Mucosa of gallbladder (tissue), 1 donor: ENCODE measurements at places on chromosomes 2 and 18. TPM values are rescaled to one million over a fixed set of nuclear protein-coding genes. Genes with fewer than 3 reads are reported as not detected.

The SERPINB3 gene
- not detected for total RNA-seq

DNA sequence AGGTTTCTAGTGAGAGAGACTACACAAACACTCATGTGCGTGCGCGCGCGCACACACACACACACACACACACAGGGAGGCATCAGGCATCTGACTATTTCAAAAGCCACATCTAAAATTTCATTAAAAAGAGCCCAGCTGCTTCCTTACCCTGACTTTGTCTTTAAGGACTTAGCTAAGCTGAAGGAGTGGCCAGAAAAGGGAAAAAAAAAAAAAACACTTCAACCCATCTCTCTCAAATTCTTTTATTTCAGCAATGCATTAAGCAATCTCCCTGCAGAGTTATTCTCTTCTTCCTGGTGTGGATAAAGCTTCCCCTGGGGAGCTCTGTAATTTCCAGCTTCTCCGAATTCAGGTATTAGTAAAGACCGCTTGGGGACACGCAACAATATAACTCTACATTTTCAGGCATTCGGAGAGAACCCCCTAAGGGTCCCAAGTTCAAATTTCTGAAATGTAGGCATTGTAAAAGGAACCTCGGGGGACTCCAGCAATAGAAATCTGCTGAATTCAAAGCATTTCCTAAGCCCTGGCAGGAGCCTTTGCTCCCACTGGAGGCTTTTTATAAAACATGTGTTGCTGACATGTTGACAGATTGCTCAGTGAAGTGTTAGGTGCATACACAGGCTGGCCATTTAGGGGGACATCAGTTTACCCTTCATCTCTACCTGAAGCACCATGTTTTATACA is 67.0 kb downstream of the ZNF521 start:
- no peak for DNase-seq

DNA sequence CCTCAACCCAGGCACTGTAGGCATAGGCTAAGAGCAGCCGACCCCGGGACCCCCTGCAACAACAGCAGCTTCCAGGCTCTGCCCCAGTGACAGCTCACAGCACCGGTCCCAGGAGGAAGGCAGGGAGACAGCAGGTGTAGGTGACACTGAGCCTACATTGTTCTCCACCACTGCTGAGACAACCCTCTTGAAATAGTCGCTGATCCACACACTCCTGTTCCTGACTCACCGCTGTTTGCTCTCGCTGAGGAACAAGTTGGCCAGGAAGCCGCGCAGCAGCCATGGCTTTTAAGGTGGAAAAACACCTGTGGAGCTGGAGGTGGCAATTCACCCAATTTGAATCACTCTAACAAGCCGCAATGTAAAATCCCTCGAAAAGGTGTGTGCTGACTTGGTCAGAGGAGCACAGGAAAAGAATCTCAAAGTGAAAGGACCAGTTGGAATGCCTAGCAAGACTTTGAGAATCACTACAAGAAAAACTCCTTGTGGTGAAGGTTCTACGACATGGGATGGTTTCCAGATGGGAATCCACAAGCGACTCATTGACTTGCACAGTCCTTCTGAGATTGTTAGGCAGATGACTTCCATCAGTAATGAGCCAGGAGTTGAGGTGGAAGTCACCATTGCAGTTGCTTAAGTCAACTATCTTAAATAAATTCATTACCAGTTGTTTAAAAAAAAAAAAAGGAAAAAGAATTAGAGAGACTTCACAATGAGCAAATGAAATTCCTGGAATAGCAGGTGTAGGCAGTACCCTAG is 167.5 kb downstream of the ARL4C start:
- no peak for DNase-seq

The CRYBA2 gene
- total RNA-seq = not detected

GRCh38 chr2:161173541-161174194 is 13.4 kb downstream of the TANK start:
- no peak for DNase-seq

GRCh38 chr2:100039291-100039980 is 103.0 kb downstream of the AFF3 start:
- DNase-seq = no peak

The KCNS3 gene
- total RNA-seq = 6.5 TPM

DNA sequence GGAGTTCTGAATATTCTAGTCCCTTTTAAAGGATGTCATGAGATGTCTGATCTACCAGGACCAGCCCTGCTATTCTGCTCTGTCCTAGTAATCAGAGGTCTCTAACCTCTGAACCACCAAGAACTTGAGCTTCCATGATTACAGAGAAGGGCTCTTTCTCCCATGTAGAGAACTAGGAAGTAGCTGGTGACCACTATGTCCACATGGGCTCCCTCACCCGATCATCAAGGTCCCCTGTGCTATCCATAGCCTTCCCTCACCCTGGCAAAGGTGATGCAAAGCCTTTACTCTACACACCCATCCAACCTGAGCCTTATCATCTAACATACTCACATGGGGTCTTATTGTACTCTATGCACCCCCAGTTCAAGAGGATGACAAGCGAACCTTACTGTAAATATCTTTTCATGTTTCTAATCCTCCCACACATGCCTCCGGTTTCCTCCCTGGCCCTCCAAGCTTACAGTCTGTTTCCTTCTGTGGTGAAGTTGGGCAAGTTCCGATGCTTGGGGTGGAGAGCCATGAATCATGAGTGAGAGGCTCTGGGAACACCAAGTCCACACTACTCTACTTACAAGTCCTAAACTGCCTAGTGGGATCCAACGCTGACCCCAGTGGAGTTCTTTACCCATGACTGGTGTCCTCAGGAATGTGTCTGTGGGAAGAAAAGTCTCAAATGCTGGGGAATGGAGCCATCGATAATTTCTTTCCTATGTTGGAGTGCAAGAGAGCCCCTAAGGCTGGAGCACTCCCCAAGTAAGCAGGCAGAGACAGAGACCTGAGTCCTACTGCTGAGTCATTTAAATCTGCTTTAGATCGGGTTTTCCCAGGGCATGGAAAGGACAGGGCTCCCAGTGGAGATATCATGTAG is 73.3 kb upstream of the KLF7 start:
- DNase-seq = no peak

GRCh38 chr2:38509314-38509946 is 93.3 kb downstream of the HNRNPLL start:
- no peak for DNase-seq

The ICOS gene
- total RNA-seq = 0.98 TPM

DNA sequence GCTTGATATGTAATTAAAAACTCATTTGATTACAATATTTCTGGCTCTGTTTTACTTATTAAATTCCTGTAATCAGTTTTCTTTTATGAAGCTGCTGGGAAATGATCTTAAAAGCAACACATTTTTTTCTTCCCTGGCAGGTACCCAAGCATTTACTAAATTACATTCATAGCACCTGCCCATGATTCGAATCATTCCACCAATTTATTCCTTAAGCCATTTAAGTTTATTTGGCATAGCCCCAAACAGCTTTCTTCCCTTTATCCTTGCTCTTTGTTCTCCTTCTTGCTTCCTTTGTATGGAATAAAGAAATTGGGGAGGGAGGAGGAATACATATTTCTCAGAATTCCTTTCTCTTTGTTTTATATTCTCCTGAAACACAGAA is 241.3 kb downstream of the AGPS start:
- DNase-seq = no peak

The CTAGE1 gene
- total RNA-seq = 0.06 TPM

DNA sequence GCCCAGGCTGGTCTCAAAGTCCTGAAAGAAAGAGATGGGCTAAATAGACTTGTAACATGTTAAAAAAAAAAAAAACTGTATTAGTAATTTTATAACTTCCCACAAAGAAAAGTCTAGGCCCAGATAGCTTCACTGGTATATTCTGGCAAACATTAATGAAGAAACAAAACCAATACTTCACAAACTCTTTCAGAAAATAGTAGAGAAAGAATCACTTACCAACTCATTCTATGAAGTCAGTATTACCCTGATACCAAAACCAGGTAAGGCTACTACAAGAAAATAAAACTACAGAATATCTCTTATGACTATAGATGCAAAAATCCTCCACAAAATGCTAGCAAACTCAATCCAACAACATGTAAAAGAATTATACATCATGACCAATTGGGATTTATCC is 59.9 kb upstream of the ODC1 start:
- no peak for DNase-seq

GRCh38 chr2:235803028-235803427 is 309.2 kb downstream of the AGAP1 start:
- DNase-seq = no peak

DNA sequence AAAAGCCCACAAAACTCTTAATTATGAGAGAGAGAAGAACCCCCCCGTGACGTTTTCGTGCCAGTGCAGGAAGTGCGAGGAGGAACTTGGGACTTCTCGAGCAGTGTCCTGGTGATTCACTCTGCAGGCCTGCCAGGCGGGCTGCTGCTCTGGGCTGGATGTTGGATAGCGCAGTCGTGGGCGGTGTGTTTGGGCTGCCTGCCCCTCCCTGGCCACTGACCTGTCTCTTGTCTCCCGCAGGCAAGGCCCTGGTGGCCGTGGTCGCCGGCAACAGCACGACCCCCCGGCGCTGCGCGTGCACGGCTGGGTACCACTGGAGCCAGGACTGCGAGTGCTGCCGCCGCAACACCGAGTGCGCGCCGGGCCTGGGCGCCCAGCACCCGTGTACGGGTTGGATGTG is 29.0 kb downstream of the TNFRSF11A start:
- no peak for DNase-seq

The ATF2 gene
- total RNA-seq = 57.9 TPM

DNA sequence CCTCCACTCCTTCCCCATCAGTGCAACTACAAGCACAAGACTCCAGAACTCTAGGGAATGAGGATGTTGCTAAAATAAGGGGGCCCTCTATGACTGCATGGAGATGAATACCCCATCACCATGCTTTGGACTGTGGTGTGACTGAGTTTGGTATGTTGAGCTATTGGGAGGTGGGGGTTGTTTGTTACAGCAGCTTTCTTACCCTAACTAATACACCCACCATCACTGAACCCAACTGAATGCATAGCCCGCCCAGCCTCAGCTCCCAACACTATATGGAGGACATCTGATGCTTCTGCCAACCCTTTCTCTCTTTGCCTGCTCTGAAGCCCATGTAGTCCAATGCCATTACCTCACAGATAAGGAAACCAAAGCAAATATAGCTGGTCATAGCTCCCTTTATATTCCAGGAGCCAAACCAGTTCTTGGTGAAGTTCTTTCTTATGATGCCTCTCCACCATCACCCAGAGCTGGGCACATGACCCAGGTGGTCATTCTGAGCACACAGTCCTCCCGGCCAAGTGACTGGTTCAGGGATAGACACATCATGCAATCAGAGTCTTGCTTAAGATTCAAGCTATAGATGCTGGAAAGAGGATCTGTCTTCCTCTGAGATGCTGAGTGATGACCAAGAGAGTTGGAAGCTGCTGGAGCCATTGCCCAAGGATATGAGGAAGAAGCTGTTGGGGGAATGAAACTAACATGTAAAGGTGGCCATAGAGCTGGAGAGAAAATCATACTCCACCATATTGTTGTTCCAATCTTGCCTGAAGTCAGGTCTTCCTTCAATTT is 155.6 kb upstream of the HAAO start:
- DNase-seq = no peak

- no peak for DNase-seq
These were observed 16.6 kb upstream of the DYNC1I2 start for GRCh38 chr2:171670655-171671054.

The TTC27 gene
- total RNA-seq = 10.4 TPM

The PID1 gene
- total RNA-seq = 17.1 TPM

The THSD7B gene
- total RNA-seq = 0.75 TPM

DNA sequence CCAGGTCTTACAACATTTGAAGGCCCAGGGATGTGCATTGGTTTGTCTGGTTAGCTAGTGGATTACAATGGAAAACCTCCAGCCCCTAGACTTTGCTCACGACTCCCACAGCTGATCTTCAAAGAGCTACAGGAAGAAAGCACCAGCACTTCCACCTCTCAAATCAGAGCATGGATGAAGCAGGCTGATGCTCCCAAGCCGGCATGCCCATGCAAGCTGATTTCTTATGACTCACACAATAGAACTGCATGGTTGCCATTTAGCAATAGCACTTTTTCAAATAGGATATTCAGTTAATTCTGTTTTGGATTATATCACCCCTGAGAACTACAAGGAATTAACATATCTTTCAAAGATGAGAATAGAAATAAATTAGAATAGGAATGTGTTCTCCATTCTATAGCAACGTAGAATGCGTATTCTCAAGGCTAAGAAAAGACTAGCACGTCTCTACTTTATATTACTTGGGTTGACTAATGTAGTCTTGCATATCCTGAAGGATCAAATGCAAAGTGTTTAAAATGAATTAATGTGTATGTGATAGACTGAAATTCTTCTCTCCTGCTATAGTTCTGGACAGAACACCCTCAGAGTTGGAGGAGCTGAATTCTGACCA is 292.4 kb downstream of the TRIB2 start:
- no peak for DNase-seq

DNA sequence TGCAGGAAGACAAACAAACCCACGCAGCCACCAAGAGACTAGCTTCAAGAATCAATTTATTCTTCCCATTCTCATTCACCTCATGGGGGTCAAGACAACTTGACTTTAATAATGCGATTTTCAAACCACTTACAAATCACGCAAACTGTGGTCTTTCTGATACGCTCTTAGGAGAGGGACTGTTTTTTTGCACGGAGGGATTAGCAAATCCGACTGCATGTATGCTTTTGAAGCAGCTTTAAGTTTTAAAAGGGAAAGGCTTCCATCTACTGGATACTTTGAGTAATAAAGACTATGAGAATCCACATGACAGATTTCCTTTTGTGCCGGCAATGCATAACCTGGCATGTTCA is 322.9 kb upstream of the KCNJ3 start:
- no peak for DNase-seq

DNA sequence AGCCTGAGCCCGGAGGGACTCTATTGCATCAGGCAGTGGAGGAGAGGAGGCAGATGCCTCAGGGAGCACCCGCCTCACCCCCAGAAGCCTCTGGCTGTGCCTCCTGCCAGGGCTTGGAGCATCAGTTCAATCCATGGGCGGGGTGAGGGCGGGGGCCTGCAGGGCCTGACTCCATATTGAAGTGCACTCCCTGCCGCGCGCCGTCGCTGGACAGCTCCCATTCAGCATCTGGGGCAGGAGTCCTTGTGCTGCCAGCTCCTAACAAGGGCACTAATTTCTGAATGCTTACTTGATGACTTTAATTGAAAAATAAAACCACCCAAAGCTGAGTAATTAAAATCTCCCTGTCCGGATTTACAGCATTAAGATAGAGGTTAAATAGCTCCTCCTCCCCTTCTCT is 23.8 kb downstream of the C1QL2 start:
- DNase-seq = no peak

The MYL1 gene
- not detected for total RNA-seq

The GRHL1 gene
- total RNA-seq = 7.2 TPM

- no peak for DNase-seq
These were observed 271.9 kb downstream of the PHLPP1 start for GRCh38 chr18:62987055-62987830.

- DNase-seq = no peak
These were observed 57.5 kb downstream of the INSIG2 start for GRCh38 chr2:118145806-118146205.

- DNase-seq = no peak
These were observed 33.2 kb downstream of the GPATCH11 start for GRCh38 chr2:37117566-37117965.
